ENCODE measurements at places on chromosomes 11 and 22.

GRCh38 chr11:2834503-2835273 is 50.9 kb downstream of the CDKN1C start:
- no peak for DNase-seq

- no peak for DNase-seq
These were observed 9.7 kb upstream of the MALAT1 start for GRCh38 chr11:65489035-65489705.

DNA sequence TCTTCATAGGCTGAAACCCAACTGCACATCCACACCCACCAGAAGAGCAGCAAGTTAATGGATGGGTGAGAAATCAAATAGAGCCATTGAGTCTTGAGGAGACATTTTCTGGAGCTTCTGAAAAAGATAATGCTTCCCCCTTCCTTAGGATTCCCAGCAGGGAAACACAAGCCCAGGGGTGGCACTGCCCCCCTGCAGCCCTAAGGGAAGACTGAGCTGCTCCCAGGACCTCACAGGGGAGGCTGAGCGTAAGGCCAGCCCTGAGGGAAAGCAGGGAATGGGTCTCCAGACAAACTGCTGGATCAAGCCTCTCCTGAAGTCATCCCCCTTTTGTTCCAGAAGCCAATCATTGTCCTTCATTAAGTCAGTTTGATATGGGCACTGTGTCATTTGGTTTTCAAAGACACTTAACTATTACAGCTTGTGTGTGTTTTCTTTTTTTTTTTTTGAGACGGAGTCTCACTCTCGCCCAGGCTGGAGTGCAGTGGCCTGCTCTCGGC is 15.1 kb downstream of the LTO1 start:
- no peak for DNase-seq

DNA sequence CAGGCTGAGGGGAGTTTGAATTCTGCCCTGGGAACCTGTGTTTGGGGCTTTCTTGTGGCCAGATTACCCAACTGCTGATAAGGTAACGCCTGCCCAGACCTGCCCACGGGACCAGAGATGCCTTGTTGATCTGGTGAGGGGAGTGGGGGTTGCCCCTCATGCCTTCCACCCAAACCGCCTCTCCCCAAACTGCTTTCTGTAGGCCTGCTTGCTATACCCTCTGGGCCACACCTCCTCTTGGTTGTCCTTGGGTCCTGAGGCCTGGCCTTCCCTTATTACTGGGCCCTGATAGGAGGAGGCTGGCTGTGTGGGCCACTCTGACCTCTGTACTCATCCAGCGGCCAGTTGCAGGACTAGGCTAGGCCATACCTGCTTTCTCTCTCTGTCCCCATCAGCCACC is 3.4 kb downstream of the P2RY2 start:
- DNase-seq, result no peak

DNA sequence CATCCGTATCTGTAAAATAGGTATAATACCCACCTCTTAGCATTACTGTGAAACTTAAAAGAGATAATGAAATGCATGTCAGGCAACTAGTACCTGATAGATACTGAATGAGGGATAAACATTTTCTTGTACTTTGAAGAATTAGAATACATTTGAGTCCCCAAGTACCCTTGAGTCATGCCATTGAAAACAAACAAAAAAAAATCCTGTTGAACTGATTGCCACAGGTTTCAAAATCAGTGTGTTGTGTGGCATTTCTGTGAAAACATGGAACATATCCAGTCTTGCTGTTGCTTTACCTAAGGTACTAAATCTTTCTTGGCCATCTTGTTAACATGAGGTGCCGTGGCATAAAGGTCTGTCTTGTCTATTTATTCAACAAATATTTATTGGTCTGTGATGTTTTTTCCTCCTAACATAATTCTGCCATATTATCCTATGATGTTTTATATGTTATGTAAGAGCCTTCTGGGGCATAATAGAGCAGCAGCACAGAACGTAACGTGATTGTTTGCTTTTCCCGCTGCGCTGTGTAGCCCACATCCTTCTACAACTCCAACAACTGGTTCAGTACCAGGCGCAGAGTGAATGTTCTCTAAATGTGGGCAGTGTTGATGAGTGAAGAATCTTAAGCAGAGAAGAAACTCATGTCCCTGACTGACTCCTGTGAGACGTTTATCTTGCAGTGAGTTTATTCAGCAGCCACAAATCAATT is 79.3 kb upstream of the RAB1B start:
- DNase-seq, result no peak

- DNase-seq, result no peak
These were observed 21.1 kb upstream of the CAPRIN1 start for GRCh38 chr11:34030382-34030781.

GRCh38 chr11:67495234-67496005 is 9.7 kb downstream of the PITPNM1 start:
- DNase-seq, result no peak

- DNase-seq, result no peak
These were observed 77.6 kb downstream of the PLEKHA7 start for GRCh38 chr11:16936643-16937042.

DNA sequence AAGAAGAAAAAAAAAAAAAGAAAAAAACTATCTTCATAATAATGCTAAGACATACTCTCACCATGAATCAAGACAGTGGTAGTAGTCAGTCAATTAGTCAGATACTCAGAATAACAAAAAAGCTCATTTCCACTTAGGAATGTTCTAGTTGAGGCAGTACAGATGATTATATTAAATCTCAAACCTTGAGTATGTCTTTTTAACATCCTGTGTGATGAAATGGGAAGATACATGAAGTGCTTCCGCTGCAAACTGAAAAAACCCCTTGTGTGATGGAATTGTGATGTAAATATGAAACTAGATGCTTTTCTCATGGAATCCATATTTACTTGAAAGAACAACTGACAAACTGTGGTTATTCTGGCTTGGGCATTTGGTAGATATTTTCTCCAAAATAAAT is 13.7 kb downstream of the AMOTL1 start:
- DNase-seq, result no peak

DNA sequence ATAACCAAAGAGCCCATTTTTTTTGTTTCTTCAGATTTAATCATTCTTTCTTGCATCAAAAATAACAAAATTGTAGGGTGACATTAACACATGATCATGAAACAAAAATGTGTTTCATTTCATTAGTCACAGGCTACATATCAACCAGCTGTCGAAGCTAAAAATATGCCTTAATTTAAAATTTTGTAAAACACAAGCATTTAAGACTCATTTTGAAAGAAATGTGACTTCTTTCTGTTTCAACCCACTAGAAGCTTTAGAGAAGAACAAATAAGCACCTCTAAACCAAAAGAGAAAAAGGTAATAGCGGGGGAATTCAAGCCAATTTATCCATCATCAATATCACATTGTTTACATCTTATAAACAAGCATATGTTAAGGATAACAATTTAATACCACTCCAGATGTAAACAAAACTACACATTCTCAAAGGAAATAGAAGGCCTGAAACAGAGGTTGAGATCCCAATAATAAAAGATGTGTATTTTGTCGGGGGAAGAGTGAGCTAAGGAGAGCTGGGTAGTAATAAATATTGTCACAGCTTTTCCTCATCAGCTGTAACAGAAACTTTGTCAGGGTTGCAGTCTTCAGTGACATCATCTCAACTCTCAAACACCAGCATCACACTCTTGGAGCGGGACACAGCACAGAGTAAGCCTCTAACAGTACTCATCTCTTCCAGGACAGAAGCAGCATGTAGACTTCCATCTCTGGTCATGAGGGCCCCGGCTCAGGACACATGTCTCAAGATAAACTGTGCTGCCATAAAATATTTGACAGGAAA is 42.0 kb downstream of the ALG9 start:
- peak; percentile 61 for DNase-seq

DNA sequence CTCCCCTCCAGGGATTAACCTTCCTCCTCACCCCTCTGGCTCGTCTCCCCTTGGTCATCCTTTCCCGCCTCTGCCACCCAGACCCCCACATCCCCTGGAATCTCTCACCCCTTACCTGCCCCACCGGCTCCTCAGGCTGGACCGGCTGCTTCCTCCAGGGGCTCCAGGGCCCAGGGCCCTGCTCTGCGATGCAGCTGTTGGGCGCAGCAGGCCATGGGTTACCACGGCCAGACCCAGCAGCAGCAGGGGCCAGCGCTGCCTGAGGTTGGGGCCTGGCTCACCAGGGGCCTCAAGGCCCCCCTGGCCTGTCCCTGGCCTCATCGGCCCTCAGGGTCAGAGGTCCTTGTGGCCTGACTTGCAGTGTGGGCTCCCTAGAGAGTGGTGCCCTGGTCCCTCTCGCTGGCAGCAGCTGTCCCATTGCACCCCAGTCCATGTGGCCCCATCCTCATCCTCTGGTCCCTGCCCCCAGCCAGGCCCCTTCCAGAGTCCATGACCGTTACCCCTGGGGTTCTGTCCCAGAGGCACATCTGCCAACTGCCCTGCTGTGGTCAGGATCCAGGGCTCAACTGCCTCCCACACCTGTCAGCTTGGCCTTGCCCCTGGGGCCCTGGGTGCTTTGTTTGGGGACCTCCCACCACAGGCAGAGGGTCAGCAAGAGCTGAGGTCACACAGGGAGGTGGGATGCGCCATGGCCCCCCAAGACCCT is at the start of gene IGLL1:
TSS of gene IGLL1 (minus strand) at position 421 of the 706 bp plus-strand sequence. CDS start at position 321, 100 bp downstream.
- no peak for DNase-seq

- DNase-seq, result no peak
These were observed 45.2 kb upstream of the MYO18B start for GRCh38 chr22:25696763-25697162.

GRCh38 chr22:23147617-23148387 is 2.5 kb downstream of the RAB36 start:
- DNase-seq, result no peak

- no peak for DNase-seq
These were observed 1263.6 kb upstream of the RAG2 start for GRCh38 chr11:37861671-37862070.

DNA sequence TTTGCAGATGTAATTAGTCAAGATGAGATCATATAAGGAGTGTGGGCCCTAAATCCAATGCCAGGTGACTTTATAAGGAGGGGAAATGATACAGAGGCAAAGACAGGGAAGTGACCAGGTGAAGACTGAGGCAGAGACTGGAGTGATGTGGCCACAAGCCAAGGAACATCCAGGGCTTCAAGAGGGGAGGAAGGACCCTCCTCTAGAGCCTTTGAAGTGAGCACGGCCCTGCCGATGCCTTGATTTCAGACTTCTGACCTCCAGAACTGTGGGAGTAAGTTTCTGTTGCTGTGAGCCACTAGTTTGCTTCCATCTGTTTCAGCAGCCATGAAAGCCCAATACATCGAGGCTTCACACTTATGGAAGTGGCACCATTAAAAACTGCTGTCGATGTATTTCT is 78.7 kb downstream of the SHANK2 start:
- no peak for DNase-seq

DNA sequence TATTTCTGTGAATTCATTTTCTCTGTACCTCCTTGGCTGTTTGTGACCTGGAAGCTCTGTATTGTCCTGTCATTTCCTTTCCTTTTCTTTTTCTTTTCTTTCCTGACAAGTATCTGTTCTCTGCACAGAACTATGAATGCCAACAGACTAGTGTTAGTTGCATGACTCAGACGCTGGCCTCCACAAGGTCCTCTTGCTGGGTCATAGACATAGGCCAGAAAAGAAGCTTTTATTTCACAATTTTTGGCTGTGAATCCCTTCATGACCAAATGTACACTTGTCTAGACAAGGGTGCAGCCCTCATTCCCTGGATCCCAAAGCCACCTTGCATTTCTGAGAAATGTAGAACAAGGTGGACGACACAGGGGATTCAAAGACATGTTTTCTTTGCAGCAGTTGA is 104.1 kb upstream of the MTNR1B start:
- no peak for DNase-seq

GRCh38 chr11:110093407-110094297 is 460 bp downstream of the ZC3H12C start:
- DNase-seq, result peak; percentile 44

DNA sequence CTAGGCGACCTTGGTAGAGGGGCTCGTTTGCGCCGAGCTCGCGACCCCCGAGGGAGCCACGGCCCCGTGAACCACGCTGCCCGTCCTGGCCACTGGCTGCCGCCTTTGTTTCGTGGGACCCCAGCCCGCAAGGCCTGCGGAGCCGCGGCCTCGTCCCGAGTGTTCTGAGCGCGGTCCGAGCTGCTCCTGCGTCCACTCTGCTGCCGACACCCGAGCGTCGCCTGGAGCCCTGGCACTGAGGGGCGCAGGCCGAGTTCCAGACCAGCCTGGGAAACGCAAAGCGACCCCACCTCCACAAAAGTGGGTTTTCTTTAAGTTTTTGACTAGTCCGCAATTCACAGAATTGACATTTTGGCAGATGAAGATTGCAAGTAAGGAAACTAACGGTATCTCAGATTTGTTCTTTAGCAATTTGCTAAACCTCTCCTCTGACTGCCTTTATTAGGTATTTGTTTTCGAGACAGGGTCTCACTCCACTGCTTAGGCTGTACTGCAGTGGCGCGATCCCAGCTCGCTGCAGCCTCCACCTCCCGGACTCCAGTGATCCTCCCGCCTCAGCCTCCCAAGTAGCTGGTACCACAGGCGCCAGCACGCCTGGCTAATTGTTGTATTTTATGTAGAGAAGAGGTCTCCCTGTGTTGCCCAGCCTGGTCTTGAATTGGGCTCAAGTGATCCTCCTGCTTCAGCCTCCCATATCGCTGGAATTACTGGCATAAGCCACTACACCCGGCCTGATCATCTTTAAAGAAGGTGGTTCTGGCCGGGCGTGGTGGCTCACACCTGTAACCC is 879 bp upstream of the RNH1 start:
- DNase-seq, result no peak
